Renal pelvis (tissue), 12 donors: ENCODE measurements at places on chromosomes 6 and 20.

- DNase-seq: peak; percentile 54
Measured at GRCh38 chr20:64224351-64225170, 31.0 kb upstream of the PCMTD2 start.

- no peak for DNase-seq
Measured at GRCh38 chr6:159540152-159540551, 152.9 kb downstream of the SOD2 start.

DNA sequence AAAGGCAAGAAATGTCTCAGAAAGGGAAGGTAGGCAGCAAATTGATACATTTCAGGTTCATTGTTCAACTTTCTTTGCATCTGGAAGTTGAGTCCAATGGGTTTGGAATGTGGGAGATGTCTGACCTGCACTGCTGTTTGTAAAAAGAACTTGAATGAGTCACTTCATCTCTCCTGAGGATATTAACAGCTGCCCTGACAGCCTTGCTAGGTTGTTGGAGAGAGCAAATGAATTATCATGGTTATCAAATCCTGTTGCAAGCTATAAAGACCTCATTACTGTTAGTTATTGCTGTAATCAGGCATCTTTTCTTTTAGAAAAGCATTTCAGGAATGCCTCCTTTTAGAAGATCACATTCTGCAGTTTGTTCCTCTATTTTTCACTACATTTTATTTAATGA, 23.0 kb upstream of the FLRT3 start:
- no peak for DNase-seq

DNA sequence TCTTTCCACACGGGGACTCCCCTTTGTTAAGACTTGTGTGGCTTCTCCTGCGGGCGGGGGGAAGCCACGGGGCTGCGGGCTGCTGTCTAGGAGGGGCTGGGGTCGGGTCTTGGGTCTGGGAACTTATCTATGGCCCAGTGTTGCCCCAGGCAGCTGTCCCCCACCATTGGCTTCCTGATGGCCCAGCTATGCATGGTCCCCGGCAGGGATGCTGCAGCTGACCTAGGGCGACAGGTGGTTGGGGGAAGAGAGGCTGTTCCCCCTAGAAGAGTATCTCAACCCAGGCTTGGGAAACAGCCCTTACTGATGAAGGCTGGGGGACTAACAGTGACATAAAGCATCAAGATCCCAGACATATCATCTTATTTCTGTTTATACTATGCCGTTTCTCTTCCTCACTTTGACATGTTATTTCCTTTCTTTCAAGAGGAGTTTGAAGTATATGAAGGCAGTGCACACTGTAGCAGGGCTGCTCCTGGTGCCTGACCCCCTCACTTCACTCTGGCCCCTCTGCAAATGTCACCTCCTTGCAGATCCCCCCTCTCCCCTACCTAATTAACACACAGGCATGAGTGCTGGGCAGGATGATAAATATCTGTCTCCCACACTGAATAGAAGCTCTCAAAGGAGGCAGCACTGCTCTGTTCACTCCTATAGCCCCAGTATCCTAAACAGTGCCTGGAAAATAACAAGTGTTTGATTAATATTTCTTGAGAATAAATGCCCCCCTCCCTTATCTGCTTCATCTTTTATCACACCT, 87.0 kb downstream of the HIVEP2 start:
- DNase-seq: no peak

DNA sequence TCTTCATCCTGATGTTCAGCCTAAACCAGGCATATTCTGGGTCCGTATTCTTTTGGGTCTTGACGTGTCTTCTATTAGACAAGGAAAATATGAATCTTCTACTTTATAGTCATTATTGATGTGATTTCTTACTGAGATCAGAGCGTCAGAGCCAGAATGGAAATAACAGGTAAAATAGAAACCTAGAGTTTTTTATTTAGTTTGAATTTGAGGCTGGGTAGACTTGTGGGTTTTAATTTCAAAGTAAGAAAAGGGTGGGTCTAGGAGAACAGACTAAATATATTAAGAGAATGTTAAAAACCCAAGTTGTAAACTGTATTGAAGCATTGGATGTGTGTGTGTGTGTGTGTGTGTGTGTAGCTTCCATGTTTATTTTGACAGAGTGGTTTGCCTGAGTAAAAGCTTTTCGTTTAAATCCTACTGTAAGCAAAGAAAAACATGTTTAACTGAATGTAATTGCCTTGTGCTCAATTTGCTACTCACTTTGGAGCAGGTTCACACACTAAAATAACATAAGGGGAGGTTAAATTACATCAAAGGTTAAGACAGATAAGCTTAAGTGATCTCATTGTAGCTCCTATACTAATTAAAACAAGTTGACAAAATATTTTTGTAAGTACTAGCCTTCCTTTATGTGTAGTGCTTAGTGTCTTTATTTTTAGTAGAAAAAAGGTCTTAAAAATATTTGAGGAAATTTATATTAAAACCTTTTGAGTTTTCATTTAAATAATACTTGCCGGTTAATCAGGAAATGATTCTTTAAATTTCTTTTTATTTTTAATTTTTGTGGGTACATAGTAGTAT, 17.4 kb downstream of the HECA start:
- DNase-seq: no peak

- no peak for DNase-seq
Measured at GRCh38 chr20:43178080-43178479, 11.6 kb downstream of the PTPRT start.

DNA sequence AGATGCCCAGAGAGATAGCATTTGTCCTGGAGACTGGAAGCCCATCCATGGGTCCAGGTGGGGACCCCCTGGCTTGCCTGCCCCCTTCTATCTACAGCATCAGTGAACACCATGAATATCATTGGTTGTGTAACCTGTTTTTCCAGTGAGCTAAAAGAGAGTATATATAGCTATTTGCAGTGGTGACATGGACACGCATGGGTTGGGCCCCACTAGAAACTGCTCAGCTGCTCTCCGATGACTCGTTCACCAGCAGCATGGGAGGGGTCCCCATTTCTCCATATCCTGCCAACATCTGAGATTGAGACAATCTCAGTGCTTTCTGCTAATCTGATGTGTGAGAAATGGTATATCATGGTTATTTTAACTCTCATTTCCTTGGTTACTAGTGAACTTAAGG, 4.0 kb upstream of the ZC3H12D start:
- DNase-seq: peak; percentile 34

GRCh38 chr6:107811591-107812218, 12.4 kb downstream of the SCML4 start:
- no peak for DNase-seq

GRCh38 chr6:55916188-55916587, 40.8 kb upstream of the BMP5 start:
- no peak for DNase-seq

DNA sequence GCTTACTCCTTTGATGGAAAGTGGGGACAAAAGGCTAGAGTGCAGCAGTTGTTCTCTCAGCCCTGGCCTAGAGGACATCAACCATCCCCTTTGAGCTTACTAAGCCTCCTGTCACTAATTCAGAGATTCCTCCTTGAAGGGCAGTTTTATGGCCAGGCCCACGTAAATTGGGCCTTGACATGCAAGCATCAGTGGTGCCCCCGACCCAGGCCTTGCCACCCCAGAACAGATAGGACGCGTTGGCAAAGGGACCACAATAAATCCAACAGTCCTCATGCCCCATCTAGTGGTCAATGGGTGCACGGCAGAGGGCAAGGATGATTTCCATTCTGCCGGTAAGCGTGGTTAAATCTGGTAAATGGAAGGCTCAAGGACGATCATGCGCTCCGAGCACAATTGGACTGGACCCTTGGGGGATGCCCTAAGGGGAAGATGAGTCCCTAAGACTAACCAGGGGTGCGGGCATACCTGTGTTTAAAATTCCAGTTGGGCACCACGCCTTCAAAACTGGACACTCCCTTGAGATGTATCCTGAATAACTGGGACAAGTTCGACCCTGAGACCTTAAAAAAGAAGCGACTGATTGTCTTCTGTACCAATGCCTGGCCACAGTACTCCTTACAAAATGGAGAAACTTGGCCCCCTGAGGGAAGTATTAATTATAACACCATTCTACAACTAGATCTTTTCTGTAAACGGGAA, 32.6 kb downstream of the CEP85L start:
- no peak for DNase-seq

DNA sequence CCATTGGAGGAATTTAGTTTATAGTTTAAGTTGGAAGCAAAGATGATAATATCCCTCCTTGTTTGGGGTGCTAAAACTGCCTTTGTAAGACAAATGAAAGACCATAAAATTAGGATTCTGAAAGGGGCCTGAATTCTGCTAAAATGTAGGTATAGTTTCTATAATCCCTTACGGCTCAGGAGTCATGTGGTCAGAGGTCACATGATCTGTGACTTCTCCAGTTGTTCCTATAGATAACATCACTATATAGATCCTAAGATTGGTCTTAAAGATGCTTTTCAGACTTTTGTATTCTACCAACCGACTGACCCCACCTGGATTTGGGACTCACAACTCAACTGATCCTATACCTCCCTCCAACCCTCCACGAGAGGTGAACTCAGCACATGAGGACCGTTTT, 36.6 kb downstream of the ZNF311 start:
- no peak for DNase-seq

- no peak for DNase-seq
Measured at GRCh38 chr6:36533321-36533720, 14.0 kb downstream of the STK38 start.

DNA sequence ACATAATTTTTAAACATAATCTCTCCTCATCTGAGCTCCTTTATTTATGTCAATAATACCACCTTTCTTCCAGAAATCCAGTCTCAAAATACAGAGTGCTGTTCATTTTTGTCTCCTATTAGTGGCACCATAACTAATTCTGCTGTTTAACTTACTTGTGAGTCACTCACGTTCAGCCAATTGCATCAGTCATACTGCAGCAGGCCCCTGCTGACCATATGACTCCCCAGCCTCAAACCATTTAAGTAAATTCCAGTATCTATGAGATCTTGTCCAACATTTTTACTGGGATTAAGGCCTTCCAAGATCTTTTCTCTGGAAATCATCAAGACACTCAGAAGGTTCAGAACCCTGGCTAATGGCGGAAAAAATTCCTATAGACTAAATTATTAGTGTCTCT, 982.2 kb upstream of the MAP3K7 start:
- DNase-seq: no peak

- DNase-seq: no peak
Measured at GRCh38 chr6:138970856-138971425, 17.1 kb downstream of the REPS1 start.

DNA sequence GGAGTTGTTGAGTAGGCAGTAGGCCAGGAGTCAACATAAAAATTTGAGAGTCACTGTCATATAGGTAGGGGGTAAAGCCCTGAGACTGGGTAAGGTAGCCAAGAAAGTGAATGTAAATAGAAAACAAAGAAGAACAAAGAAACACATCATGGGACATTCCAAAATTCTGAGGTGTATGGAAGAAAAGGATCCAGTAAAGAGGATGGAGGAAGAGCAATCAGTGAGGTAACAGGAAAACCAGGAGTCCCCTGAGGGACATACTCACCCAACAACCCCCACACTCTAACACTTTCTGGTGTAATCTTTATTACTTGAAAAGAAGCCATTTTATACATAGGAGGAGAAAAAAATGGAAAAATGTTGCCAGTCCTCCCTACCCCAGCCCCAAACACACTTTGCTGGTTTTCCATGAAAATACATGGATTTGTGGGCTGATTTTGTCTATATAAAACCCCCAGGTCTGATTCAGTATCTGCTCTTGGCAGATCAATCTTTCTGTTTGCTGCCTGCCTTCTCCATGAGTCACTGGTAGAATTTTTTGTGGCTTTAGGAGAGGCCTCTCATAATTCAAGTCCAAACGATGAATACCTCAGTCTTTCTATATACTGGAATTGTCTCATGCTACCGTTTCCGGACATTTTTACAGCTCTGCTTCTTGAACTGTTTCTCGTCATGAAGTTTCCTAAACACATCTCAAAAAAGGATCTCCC, 271.4 kb upstream of the MAN1A1 start:
- DNase-seq: no peak

DNA sequence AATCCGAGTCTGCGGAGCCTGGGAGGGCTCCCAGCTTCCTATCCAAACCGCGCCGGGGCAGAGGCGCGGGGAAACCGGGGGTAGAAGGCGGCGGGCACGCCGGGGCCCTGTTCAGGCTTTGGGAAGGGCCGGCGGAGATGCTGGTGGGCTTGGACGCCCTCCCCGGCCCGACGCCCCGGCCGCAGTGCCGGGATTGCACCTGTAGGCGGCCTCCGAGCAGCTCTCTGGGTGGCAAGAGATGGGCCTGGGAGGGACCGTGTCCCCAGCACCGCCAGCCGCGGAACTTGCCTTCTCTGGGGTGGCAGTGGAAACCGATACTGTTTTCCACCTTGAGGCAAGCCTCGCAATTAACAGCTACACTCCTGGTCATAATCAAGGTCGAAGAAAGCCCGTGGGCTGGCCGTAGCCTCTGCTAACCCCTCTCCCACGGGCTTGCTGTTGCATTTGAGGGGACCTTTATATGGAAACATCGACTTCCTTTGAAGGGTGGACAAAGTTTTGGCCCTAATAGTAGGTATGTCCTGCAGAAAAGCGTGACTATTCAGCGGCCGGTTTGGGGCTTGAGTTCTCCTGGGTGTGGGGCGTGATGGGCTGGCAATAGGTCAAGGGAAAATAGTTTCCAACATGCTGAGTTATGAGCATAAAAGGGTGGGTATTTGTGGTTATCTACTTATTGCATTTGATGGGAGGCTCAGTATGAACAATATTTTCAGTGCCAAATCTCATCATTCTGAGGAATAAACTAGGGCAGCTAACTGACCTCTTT, 1.1 kb upstream of the JAG1 start:
- peak; percentile 79 for DNase-seq

DNA sequence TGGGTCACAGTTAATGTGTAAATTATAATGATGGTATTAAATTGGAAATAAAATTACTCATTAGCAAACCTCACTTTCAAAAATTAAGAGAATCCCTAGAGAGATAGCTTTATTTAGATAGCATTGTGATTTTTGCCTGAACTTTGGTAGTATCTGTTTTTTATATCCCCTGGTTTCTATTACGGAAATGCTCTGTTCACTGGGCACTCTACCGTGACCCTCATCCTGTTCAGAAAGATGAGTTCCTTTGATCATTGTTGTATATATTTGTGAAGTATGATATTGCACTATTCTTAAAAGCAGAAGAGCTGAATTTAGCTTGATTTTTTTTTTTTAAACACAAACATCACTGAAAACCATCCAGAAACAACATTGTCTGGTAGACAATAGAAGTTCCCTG, 1143.8 kb upstream of the MAP3K7 start:
- DNase-seq: no peak
